ACHN (cell line): ENCODE measurements at places on chromosomes 5 and 9.

GRCh38 chr5:135978212-135978631, 23.4 kb upstream of the LECT2 start:
- DNase-seq: no peak

DNA sequence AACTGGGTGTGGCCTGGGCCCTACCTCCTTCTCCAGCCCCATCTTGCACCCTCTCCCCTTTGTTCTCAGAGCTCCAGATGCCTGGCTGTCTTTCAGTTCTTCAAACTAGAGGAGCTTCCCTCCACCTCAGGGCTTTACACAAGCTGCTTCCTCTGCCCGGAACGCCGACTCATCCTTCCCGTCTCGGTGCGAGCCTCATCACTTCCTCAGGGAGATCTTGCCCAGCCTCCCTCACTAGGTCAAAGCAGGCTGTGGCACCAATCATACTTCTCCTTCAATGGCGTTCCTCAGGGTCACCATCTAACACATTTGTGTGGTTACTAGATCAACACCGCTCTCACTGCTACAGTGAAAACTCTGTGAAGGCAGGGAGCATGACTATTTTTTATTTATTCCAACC, 56.2 kb upstream of the ZSWIM6 start:
- peak; percentile 53 for DNase-seq

GRCh38 chr9:1495282-1496030, 445.3 kb downstream of the DMRT2 start:
- no peak for DNase-seq

- DNase-seq: no peak
Measured at GRCh38 chr5:149387982-149388381, 8.9 kb upstream of the IL17B start.

GRCh38 chr5:36605241-36605640, 1.2 kb upstream of the SLC1A3 start:
- no peak for DNase-seq

DNA sequence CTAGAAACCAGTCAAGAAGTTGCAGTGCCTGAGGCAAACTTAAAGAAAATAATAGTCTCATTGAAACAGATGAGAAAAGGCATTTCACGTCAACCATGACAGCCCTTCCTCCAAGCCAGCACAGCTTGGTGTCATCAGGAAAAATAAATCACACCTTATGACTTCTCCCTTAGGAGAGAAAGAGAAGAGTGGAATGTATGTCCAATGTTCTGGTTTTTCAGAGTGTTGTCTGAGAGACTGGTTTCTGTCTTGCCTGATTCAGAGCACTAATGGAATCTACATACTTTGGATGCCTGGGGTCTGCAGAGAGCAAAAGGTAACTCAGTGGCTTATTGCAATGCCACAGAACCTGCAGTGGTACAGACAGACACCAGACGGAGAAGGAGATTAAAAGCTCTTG, 105.5 kb upstream of the PDE4D start:
- no peak for DNase-seq

- DNase-seq: peak; percentile 65
Measured at GRCh38 chr5:90783460-90784333, 225.1 kb downstream of the ADGRV1 start.

GRCh38 chr5:34698109-34698419, 41.9 kb downstream of the RAI14 start:
- DNase-seq: no peak

GRCh38 chr9:134458207-134459108, 132.2 kb downstream of the RXRA start:
- DNase-seq: no peak

- DNase-seq: peak; percentile 91
Measured at GRCh38 chr9:107750741-107751566, 261.4 kb upstream of the KLF4 start.

- no peak for DNase-seq
Measured at GRCh38 chr5:23629396-23629795, 122.0 kb downstream of the PRDM9 start.

DNA sequence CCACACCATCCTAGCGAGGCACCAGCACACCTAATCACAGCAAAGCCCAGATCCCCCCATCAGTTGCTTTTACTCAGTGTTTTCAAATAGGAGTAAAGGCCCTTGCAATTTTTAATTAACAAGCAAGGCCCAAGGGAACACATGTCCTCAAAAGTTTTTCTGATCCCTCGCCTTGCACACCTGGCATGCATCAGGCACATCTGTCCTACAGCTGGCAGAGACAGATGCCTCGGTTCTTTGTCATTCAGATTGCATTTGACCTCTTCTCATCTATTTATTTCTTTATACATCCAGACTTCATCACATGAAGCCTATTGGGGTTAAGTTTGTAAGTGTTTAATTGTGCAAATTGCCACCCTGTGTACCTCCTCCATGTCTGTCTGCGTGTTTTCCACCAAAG, 241.4 kb downstream of the MARCHF11 start:
- DNase-seq: no peak

GRCh38 chr9:133917375-133917774, 74.7 kb downstream of the VAV2 start:
- DNase-seq: no peak

DNA sequence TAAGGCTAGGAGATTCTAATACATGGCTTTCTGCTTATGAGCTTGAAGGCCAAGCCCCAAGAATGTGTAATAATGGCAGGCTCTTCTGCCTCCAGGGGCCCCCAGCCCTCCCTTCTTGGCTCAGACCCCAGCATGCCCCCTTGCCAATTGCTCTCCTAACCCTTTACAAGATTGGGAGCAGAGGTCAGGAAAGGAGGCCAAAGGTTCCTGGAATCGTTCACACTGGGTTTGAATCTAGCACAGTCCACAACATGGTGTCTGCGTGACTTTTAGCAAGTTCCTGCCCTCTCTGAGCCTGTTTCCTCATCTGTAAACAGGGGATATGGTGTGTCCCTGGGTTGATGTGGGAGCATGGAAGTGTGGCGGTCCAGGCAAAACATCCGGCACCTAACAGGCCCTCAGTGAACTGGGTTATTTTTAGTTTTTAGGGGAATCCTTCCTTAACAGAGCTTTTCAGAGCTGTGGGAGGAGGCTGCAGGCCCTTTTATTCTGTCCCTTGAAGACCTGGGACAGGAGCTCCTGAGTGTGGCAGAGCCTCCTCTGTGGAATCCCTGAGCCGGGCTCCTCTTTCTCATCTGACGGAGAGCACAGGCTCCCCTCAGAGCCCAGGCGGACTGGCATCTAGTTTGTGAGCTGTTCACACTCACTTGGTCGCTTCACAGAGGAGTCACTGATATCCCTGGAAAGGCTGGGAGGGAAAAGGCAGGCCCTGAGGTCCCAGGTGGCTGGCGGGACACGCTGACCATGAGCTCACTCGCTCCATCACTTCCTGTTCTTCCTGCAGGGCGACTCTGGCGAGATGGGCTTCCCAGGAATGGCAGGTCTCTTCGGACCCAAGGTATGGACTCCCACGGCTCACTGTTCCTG, 23.4 kb upstream of the ORM1 start:
- DNase-seq: no peak

DNA sequence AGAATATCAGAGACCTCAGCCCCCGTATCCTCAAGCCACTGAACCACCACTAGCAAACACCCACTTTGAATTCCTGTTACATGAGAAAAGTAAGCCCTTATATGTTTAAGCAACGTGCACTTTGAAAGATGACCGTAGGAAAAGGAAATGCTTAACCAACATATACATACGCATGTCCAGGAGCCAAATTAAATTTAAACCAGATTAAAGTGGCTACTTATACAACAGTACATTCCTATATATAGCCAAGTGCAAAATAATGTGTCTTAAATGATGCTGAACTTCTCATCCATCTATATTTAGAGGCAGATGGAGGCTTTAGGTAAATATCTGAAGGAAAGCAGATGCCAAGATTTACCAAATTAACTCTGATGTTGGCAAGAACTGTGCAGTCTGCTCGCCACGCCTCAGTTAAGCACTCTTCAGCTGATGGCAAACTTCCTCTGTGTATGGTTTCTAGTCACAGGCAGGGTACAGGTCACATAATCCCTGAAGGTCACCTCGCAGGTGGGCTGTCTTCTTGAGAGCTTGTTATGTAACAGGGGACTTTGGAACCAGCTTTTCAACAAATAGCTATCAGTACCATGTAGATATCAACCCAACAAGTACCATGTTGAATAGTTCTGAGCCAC, 8.6 kb downstream of the GCNT4 start:
- DNase-seq: no peak

GRCh38 chr5:172283020-172283861, at the start of gene UBTD2:
Gene UBTD2 (minus strand): TSS chr5:172283764. CDS start chr5:172283665, 99 bp downstream.
- peak; percentile 71 for DNase-seq

- no peak for DNase-seq
Measured at GRCh38 chr9:7432989-7433388, 366.6 kb downstream of the DMAC1 start.

GRCh38 chr5:58317009-58317408, 142.9 kb downstream of the PLK2 start:
- DNase-seq: no peak

GRCh38 chr5:147411359-147412319, 98.2 kb downstream of the DPYSL3 start:
- no peak for DNase-seq

DNA sequence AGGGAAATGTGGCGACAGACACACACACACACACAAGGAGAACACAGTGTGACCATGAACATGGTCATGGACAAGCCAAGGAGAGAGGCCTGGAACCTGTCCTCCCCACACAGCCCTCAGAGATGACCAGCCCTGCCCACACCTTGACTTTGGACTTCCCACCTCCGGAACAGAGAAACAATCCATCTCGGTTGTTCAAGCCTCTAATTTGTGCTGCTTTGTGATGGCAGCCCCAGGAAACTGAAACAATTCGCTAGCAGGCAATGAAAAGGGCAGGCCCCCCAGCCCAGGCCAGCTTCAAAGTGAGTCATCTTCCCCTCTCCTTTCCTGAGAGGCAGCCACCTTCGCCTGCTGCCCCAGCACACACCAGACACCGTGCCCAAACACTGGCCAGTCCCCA, 47.7 kb downstream of the NSUN2 start:
- DNase-seq: no peak

DNA sequence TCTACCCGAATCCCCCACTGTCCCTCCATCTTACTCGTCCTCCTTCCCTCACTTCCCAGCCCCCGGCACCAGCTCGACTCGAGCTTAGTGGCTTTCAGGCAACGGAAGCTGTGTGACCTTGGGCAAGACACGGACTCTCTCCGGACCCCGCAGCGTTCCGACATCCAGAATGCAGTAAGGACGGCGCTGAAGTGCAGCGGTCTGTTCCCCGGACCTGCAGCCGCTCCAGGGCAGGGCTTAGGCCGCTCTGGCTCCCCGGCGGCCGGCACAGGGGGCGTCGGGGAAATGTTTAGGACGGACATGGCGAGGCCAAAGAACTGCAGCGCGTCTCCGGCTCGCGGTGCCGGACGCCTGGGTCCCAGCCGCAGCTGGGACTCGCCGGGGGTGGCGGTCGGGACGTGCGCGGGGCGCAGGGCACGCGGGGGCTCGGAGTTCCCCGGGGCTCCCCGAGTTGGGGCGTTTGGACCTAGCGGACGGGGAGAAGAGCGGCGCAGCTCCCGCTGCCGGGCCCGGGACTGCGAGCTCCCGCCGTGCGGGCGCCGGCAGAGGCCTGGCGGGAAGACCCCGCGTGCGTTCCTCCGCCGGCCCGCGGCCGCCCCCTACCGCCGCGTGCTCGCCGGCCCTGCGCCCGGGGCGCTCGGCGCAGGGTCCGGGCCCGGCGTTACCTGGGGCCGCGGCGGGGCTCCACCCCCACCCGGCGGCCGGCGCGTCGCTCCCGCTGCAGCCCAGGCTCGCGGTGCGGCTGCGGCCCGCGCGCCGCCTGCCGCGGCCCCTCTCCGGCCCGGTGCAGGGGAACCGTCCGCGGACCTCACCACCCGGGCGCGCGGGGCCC, 5.6 kb upstream of the RNF44 start:
- DNase-seq: peak; percentile 43
